ENCODE measurements at places on chromosomes 1 and 21. TPM values are rescaled to one million over a fixed set of nuclear protein-coding genes. Genes with fewer than 3 reads are reported as not detected.
A peak's percentile ranks its signal among the peaks of the same experiment; 100 is the strongest.

GRCh38 chr1:30648408-30649000 lies 74.9 kb downstream of the MATN1 start:
- peak; percentile 25 for DNase-seq

- DNase-seq = no peak
Measured at GRCh38 chr1:156676114-156676819, 940 bp downstream of the NES start.

DNA sequence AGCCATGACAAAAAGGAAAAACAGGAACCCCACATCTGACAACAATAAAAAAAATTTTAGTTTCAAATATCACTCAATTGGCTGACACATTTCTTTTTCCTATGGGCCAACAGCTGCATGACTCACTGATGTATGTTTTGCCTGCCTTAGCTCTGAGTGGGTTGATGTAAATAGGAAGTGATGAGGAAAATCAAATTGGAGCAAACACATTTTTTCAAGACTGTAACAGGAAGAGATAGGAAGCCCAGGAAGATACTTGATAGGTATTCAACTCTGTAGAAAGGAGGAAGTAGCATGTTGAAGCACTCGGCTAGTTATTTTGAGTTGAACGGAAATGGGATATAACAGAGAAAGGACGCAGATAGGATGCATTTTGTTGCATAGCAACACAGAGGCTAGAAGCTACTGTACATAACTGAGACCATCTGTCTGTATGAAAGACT lies 168.0 kb upstream of the NR5A2 start:
- peak; percentile 67 for DNase-seq

- no peak for DNase-seq
Measured at GRCh38 chr1:13701271-13701640, 1.3 kb downstream of the PRDM2 start.

- DNase-seq = no peak
Measured at GRCh38 chr1:22776035-22776613, 65.5 kb downstream of the EPHB2 start.

- DNase-seq = no peak
Measured at GRCh38 chr21:37558676-37559211, 192.2 kb downstream of the DYRK1A start.

DNA sequence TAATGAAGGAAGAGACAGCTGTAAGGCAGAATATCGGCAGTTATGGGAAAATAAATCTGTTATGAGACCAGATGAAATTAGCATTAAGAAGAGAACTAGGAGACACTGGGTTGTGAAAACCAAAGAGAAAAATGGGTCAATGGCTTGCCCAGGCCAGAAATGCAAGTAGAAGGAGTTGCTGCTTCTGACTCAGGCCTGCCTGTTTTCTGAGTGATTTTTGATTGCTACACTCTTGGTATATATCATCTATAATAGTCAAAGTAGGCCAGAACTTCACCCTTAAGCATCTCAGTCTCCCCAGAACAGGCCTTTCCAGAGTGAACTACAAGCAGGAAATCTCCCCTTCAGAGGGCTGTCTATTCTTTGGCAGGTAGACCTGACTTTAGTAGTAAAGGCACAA lies 107.0 kb downstream of the NRIP1 start:
- no peak for DNase-seq

GRCh38 chr1:94543001-94543400 lies 1.4 kb upstream of the F3 start:
- peak; percentile 69 for DNase-seq

- DNase-seq = no peak
Measured at GRCh38 chr1:212323066-212323465, 37.9 kb downstream of the PPP2R5A start.

DNA sequence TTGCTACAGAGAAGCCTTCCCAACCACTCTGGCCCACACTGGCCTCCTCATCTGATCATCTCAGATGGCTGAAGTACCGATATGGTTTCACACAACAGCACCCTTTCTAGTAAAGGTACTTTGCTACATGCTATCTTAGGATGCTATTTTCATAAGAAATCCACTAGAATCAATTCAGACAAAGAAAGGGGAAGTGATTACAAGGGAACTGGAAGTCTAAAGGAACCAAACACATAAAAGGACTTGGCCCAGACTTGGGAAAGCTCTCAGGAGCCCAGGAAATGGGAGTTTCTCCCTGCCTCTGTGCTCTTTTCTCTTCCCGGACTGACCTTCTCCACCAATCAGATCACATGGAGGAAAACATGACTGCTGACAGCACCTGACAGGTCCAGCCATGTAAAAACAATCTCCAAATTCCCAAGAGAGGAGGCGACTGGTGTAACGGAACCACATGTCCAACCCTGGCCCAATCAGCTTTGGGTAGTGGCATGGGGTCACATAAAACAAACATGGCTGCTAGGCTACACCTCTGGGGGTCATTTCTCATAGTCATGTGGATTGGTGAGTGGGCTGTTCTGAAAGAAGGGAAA lies 12.7 kb upstream of the FOXE3 start:
- DNase-seq = no peak

GRCh38 chr1:182441719-182442118 lies 8.2 kb upstream of the RGSL1 start:
- no peak for DNase-seq

- DNase-seq = no peak
Measured at GRCh38 chr1:100535264-100535663, 2.7 kb upstream of the GPR88 start.

DNA sequence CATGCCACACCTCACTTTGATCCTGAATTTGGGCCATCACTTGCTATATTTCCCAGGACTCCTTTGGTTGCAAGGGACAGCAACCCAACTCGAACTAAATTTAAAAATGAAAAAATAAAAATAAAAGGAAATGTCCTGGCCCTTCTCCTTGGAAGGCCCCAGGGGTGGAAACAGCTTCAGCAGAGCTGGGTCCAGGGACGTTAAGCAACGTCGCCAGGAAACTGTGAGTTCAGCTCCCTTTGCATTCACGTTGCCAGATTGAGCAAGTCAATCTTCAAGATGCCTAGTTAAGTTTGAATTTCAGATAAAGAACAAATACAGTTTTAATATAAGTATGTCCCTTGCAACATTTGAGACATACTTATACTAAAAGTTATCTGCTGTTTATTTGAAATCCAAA lies 14.6 kb upstream of the SPSB1 start:
- DNase-seq = no peak

- no peak for DNase-seq
Measured at GRCh38 chr1:23995431-23995837, 15.3 kb upstream of the SRSF10 start.

GRCh38 chr1:71101839-71102376 lies 21.1 kb upstream of the ZRANB2 start:
- DNase-seq = no peak

- peak; percentile 28 for DNase-seq
Measured at GRCh38 chr1:67687198-67687545, 2.2 kb downstream of the GADD45A start.

GRCh38 chr1:228830954-228831481 lies 95.7 kb downstream of the RHOU start:
- DNase-seq = peak; percentile 89

GRCh38 chr1:38444311-38444710 lies 397.7 kb upstream of the POU3F1 start:
- DNase-seq = peak; percentile 45

DNA sequence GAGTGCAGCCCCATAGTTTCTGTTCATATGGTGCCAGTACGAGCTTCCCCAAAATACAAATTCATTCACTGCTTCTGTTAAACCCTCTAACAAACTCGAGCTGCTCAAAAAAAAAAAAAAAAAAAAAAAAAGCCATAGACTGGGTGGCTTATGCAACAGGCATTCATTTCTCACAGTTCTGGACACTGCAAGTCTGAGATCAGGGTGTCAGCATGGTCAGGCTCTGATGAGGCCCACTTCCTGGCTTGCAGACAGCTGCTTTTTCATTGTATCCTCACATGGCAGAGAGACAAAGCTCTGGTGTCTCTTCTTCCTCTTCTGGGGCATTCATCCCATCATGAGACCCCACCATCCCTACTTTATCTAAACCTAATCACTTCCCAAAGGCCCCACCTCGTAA lies 121.6 kb downstream of the PTBP2 start:
- DNase-seq = no peak

GRCh38 chr1:229156872-229157271 lies 114.0 kb upstream of the RAB4A start:
- DNase-seq = no peak

DNA sequence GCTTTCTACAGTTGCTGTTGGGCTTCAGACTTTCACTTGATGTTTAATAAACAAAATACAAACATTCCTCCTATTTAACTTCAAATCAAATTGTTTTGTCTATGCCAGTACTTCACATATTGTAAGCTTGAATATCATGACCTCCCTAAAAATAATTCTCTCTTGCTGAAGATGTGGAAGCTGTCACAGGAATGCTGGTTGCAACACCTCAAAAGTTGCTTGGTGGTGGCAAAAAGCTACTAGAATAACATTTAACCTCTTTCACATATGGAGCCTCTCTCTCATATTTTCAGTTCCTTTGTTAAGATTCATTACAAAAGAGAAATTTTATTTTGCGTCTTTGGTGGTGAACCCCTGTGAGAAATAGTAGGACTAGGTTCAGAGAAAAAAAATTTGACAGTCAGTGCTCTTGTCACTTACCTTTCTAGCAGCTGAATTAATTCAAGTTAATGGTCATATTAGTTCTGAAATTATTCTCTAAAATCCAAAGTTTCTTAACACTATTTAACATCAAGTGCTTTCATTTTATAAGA lies 25.5 kb upstream of the F13B start:
- DNase-seq = no peak

GRCh38 chr1:15251857-15252835 lies 5.1 kb downstream of the FHAD1 start:
- DNase-seq = no peak

The WDR64 gene
- polyA plus RNA-seq = not detected

The NR1I3 gene
- not detected for polyA plus RNA-seq

The VHLL gene
- not detected for polyA plus RNA-seq

The KIF17 gene
- 0.41 TPM for polyA plus RNA-seq

The CELF3 gene
- polyA plus RNA-seq = not detected

The AUNIP gene
- 9.9 TPM for polyA plus RNA-seq

The RNF186 gene
- polyA plus RNA-seq = not detected

The ILDR2 gene
- 0.02 TPM for polyA plus RNA-seq
